ENCODE measurements at places on chromosomes 7 and 10.

DNA sequence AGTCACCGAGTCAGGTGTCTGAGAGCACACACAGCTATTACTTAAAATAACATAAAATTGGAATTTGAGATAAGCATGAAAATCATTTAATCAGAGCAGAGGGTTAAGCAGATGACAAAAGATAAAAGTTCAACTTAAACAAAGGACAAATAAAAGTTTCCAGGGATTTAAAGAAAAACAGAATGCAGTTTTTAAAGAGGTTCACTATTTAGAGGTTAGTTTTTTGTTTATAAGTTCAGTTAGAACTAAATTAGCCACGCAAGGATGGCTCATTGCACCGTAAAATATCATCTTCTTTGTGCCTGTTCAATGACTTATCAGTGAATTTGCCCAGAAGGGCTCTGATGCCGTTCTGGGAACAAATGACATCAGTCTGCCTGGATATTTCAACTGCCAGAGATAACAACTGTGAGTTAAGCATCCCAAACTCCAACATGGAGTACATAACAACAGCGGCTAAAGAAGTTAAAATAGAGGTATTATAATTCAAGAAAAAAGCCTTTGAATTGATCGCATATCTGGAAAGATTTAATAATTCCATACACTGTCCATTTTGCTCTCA, 107.8 kb downstream of the ANK3 start:
- DNase-seq, result no peak

- no peak for DNase-seq
Observed at GRCh38 chr7:105096306-105096705, 82.3 kb downstream of the KMT2E start.

- DNase-seq, result no peak
Observed at GRCh38 chr7:159119851-159120539, 24.7 kb downstream of the VIPR2 start.

GRCh38 chr7:145691377-145691914, 425.2 kb upstream of the CNTNAP2 start:
- no peak for DNase-seq

DNA sequence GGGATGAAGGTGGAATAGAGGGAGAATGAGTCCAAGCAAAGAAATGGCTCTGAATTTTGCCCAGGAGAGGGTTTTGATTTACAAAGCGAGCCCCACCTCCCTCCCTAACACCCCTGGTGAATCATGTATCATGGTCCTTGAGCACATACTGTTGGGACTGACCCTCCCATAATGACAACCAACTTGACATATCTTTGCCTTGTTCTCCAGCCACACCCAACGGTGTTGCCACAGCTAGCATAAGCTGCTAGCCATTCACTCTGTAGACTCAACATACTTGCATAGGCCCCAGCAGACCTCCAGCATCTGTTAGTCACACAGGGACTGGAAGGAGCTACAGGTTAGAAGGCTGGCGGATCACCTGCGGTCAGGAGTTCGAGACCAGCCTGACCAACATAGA, 538.5 kb downstream of the KCNMA1 start:
- DNase-seq, result no peak

DNA sequence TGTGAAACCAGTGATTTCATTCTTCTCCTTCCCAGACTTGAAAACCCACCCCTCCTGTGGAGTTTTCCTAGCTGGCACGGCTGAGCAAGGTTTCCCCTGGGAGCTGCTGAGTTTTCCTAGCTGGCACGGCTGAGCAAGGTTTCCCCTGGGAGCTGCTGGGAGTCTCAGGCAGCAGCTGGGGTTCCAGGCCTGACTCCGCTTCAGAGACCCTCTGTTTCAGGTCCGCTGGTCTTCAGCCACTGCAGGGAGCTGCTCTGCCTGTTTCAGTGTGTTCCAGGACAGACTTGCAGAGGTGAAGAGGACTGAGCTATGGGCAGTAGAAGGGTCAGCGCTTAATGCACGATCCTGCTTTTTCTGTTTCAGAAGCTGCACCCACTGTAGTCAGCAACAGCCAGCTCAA, 104.9 kb downstream of the XRCC2 start:
- no peak for DNase-seq

DNA sequence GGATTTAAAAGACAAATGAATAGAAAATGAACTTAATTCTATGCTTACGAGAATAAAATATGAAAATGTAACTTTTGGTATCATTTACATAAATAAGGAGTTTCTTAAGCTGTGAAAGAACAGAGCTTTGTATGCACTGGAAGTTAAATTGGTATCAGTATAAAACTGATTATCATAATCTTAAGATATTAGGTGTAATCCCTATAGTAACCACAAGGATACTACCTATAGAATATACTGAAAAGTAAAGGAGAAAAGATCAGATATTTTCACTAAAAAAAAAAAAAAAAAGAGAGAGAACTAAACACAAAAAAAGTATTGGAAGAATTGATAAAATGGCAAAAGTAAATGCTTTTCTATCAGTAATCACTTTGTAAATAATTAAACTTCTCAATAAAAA, 100.1 kb downstream of the TWIST1 start:
- DNase-seq, result no peak

GRCh38 chr10:80278480-80278879, 11.0 kb downstream of the MAT1A start:
- no peak for DNase-seq

GRCh38 chr10:119379466-119380071, 162.9 kb downstream of the RGS10 start:
- DNase-seq, result no peak

DNA sequence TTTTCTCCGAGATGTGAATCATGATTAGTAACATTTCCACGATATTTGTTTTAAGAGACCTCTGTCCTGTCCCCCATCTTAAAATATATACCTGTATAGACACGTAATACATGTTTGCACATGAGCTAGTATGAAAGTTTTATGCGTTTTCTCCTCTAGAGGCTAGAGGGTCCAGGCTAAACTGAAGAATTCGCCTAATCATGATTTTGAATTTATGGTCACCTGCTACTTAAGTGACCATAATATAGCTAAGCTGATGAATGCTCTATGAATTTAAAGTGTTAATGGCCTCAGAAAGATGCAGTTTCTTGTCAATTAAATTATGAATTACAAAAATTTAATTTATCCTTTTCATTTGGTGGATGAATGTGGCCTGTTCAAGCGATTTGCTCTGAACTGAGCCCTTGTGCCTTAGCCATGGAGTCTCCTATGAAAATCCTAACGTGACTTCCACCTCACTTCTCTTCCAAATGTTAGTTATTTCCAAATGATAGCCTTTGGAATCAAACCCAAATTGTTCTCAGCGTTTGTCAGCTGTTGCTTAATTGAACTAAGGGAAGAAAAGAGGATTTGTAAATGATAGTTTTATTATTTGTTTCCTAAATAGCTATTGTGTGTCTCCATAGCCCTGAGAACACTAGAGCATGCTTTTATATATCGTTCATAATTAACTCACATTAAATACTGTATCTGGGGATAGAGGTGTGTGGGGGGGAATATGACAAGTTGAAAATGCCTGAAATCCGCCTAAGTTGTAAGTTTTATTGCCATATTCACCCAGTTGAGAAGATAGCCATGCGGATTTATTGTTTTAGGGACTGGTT, 2.3 kb downstream of the CELF2 start:
- DNase-seq, result no peak

DNA sequence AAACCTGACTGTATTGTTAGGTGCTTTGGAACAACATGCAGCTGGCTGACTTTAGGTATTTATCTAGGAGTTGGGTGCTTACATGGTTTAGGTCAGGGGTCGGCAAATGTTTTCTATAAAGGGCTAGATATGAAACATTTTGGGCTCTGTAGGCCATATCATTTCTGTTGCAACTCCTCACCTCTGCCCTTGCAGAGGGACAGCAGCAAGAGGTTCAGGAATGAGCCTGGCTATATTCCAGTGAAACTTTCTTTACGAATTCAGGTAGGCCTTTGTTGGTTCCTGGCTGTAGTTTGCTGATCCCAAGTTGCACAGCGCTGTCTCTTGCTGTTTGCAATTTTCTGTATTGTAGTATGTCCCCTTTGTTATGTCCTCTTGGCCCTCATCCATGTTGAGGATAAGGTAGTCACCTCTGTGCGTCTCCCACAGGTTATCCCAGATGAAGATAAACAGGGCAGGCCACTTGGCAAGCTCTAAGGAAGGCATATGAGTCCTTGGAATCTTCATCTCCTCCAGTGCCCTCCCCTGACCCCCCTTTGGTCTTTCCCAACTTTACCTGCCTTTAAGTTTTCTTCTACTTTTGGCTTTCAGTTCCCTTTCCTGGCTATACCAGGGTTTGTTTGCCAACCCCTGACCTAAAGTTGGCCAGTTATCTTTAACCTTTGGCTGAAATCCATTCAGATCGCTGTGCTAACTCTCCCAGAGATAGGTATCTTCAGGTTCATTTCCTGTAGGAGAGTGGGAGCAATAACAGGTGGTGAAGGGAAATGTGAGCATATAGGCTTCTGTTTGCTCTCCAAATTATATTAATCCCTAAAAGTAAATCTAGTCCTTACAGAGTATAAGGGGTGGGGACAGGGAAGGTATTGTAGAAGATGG, 36.1 kb downstream of the SGPL1 start:
- no peak for DNase-seq

DNA sequence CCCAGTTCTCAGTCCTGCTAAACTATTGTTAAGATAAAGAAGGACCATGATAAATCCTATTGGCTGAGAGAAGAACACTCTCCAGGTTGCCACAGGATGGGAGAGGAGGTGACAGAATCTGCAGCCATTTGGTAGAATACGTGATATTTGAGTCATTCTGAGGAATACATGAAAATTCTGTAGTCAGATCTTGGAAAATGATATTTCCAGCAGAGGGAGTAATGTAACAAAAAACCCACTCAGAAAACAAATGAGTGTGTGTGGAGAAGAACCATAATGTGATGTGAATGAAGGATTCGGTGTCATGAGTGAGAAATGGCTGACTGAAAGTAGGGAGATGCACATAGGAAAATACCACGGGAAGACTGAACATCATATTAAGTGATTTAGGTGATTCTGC, 128.5 kb upstream of the PFKP start:
- no peak for DNase-seq

DNA sequence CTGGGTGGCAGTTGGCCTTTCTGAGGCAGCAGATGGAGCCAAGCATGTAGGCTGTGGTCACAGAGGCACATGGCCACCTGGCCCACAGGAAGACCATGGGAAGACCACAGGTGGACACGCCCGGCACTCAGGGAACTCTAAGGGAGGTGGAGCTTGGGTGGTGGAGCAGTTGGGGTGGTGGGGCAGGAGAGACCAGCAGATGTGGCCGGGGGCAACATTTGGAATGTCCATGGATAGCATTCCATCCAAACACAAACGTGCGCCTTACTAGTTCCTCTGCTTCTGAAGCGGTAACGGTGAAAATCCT, 290.9 kb downstream of the PTPRN2 start:
- DNase-seq, result no peak

DNA sequence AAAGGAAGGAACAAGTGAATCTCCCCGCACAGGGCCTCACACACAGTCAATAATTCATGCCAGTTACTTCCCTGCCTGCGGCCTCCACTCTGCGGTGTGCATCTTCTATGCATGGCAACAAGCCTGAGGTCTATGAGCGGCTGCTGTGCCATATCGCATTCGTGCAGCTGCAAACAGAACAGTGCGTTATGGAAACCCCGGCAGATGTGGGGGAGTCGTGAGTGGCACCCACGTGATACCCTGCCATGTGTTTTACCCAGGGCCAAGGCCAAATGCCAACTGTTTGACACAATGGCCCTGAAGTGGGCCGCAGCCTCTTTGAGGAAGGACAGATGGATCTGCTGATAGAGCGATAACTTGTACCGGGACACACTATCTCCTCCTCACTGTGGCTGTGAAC, 13.4 kb downstream of the TNS3 start:
- no peak for DNase-seq

GRCh38 chr7:74325210-74325565, 36.0 kb downstream of the CLIP2 start:
- no peak for DNase-seq

All from NCI-H748 treated with DMSO at 0.1 percent for 48 hours (cell line).